ENCODE measurements at places on chromosomes 11 and 22.

- DNase-seq: no peak
Measured at GRCh38 chr22:20128902-20129746, 2.5 kb upstream of the ZDHHC8 start.

DNA sequence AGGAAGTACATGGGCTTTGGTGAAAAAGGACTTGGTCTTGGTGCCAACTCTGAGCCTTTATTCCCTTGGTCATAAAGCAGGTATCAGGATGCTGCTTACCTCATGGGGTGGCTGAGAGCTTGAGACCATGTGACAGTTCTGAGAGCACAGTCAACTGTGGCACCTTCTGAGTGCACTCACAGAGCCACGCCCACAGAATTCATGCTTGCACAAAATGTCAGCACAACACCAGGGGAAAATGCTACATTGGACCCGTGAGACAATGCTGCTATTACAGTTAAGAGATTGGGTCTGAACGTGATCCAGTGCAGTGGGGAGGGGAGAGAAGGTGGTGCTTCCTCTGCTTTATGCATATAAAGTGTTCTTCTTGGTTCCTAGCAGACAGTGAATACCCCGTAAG lies 79.5 kb upstream of the SPON1 start:
- DNase-seq: no peak

- no peak for DNase-seq
Measured at GRCh38 chr22:39518144-39518786, 2.1 kb upstream of the ATF4 start.

- no peak for DNase-seq
Measured at GRCh38 chr11:27234961-27235360, 128.1 kb downstream of the CCDC34 start.

DNA sequence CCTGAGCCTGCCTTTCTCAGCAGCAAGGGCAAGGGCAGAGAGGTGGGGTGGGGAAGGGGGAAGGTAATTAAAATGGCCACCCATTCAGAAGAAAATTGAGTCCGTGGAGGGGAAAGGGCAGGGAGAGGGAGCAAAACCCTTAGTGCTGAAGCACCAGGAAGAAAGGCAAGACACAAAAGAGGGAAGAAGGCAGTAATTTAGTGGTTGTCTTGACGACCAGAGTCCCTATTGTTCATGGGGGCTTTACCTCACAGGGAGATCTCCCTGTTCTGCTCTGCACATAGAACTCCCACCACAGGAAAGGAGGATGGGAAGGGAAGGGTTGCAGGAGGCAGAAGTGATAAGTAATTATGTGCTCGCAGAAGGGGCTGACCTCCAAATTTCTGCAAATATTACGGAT lies 23.4 kb downstream of the SNX19 start:
- DNase-seq: no peak

- DNase-seq: peak; percentile 63
Measured at GRCh38 chr11:45655347-45655756, 10.1 kb downstream of the CHST1 start.

DNA sequence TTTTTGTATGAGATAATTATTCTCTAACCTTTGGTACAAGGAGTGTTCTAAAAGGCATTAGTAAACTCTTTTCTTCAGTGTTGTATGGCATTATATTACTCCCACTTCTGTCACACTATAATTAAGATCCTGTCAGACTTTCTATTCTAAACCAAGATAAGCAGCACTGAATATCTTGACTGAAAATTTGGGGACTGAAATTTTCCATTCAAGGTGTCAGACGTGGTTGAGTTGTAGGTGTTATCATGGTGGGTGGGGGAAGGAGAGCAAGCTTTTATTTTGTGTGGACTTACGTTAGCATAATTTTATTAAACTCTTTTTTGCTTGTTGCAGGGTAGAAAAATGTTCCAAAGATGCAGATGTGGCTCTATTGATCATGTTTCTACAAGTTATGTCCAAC lies 22.9 kb downstream of the MUC15 start:
- no peak for DNase-seq

GRCh38 chr22:48853627-48854240 lies 973.9 kb downstream of the BRD1 start:
- no peak for DNase-seq

DNA sequence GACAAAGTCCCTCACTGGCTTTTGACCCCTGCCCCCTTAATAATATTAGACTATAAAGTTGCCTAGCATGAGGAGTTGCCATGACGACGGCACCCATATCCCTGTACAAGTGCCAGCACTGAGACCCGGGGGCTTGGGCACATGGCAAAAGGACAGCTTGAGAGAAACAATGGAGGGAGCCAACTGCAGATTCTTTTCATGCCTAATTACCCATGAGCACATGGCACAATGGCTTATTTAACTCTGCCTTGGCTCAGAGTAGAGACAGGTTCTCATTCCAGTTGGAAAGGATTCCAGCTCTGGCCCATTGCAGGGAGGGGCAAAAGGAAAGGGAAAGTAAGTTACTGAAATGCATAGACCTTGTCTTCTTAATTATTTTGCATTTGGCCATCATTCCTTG lies 261.2 kb upstream of the UBASH3B start:
- DNase-seq: peak; percentile 69

DNA sequence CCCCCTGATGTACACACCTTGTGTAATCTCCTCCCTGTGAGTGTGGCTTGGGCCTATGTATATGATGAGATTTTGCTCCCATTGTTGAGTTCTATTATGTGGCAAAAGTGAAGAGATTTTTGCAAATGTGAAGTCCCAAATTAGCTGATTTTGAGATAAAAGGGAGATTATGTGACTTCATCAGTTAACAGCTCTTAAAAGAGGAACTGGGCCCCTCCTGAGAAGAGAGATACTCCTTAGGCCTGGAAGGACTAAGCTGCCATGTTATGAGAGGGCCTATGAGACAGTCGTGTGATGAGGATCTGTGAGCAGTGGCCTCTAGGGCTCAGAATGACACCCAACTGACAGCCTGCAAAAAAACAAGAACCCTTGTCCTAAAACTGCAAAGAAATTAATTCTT lies 93.4 kb downstream of the OR5AK2 start:
- DNase-seq: no peak

DNA sequence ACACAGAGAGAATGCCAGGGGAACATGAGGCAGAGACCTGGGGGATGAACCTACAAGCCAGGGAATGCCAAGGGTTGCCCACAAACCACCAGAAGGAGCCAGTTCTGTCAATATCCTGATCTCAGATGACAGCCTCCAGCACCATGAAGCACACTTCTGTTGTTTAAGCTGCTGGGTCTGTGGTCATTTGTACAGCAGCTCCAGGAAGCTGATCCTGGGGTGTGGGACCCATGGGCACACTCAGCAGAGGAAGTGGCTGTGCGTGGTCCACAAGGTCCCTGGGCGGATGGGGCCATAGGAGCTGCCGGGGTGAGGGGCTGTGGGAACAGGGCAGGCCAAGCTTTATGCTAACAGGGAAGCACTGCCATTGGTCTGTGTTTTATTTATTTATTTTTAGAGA lies 12.1 kb downstream of the PPM1F start:
- DNase-seq: no peak

DNA sequence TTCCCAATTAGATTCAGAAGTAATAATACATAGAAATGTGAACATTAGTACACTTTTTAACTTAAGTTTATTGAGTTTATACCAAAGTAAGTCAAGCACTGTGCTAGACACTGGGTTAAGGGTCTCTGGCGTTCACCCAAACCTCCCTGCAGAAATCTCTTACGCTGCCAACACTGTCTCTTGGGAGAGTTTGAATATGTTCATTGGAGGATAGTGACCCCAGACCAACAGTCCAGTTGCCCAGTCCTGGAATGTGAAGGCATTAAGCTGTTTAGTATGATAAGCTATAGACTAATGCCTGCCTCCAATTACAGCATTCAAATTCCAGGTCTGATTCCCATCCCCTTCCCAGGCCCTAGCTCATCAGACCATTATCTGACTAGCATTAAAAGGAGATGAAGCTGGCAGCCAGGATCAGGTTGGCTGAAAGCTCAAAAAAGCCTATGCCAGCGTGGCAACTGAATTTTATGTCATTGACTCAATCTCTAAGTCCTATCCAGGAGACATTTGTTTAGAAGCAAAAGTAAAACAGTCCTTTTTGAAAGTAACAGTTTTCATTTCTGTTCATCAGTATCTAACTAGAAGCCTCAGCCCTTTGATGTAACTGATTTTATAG lies 77.8 kb downstream of the SFI1 start:
- DNase-seq: no peak

DNA sequence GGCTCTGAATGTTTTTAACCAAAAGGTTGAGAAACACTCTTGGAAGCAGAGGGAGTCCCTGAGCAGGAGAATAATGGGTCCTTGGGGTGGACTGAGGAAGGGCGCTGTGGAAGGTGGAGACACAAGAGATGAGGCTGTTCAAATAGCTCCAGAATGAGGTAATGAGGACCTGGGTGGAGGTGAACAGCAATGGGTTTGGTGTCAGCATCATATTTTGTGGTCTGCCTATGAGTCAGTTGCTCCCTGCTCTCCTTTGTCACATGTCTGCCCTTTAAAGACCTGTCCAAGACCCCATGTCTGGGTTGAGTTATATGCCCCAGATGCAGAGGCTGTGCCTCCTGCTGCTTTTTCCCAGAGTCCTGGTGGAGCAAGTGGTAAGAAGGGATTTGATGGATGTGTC lies 113.6 kb downstream of the BARX2 start:
- DNase-seq: no peak

GRCh38 chr22:49867303-49868265 lies 13.9 kb downstream of the ZBED4 start:
- DNase-seq: no peak

DNA sequence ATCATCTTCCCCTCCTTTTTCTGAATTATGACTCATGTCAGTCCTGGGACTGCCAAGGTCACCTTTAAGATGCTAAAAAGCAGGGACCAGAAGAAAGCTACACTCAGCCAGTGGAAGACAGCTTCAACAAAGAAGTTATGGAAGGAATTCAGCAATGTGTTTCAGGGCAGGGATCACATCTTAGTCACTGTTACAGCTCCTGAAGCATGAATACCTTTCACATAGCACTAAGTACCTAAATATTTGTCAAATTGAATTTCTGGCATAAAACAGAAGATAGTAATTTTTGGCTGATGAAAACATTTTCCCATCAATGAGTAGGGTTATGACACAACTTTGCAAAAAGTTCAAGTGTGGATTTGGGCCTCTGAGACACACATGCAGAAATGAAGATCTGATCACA lies 5.2 kb downstream of the DDB1 start:
- no peak for DNase-seq

DNA sequence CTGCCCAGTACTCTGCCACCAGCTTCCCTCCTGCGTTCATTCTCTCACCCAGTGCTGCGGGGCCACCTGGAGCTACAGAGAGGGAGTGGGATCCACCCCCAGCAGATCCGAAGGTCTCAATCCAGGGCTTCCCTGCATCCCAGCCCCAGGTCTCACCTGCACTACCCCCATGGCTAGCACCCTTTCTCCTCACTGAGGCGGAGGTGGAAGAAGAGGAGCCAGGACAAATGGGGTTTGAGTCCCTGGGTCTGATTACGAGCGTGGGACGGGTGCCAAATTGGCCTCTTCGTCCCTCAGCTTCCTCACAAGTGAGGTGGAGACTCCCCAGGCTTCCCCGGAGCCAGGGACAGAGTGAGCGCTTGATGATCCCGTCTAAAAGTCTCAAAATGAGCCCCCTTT lies 64.2 kb downstream of the NFAM1 start:
- DNase-seq: no peak

GRCh38 chr22:27757928-27758525 lies 43.5 kb downstream of the MN1 start:
- no peak for DNase-seq

DNA sequence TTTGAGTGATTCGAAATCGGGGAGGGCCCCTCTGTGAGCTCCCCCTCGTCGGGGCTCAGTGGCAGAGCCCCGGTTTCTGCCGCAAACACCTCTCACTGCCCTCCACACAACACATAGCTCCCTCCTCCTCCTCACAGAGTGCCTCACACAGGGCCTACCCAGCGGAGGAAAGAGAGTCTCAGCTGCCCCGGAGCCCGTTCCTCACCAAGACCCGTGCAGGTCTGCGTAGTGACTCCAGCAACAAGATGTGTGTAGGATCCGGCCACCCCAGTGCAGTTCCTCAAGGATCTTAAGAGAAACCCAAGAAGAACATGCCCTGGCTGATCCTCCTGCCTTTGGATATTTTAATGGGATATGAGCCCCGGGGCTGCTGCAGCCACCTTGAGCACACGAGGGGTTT lies 238.4 kb downstream of the BRD1 start:
- no peak for DNase-seq

DNA sequence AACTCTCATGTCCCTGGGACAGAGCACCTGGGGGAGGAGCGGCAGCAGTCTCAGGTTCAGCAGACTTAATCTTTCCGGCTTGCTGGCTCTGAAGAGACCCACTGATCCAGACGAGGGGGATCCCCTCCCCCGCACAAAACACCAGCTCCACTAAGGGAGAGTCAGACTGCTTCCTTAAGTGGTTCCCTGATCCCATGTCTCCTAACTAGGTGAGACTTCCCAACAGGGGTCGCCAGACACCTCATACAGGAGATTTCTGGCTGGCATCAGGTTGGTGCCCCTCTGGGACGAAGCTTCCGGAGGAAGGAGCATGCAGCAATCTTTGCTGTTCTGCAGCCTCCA lies 157.2 kb upstream of the TMEM45B start:
- no peak for DNase-seq

DNA sequence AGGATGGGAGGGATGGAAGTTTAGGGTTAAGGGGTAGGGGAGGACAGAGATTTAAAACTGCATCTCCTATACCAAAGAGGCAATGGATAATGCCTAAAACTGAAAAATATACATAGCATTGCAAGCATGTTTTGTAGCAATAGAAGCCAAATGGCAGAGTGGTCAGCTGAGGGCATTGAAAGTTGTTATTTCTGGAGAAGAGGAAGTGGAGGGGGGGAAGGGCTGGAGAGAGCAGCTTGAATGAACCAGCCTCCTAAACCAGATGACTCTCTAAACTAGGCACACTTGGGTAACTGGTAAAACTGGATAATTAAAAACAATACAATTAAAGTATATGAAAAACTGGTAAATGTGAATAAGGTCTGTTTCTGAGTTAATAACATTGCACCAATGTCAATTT lies 70.3 kb upstream of the TP53I11 start:
- DNase-seq: no peak

- DNase-seq: no peak
Measured at GRCh38 chr22:38727123-38727522, 21.4 kb downstream of the GTPBP1 start.

DNA sequence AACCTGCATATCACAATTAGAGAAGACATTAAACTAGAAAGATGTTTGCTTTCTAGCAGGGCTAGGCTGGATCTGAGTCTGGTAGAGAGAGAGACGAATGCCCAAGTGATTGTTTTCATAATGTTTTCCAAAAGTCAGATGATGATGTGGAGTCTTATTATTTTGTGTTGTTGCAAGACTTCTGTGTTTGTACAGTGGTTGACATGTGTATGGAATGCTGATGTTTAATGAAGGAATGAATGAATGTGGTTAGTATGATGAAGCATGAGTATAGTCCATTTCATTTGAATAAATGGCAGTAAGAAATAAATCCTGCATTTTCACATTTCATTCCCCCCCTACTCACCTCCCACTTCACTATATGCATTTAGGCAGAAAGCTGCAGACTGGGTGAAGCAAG lies 69.6 kb downstream of the PPP2R1B start:
- no peak for DNase-seq

- DNase-seq: no peak
Measured at GRCh38 chr11:83282084-83282716, 4.0 kb downstream of the CCDC90B start.

- DNase-seq: no peak
Measured at GRCh38 chr11:121610706-121611105, 157.9 kb upstream of the SORL1-AS1 start.

All from NCI-H446 (cell line).